Left ventricle myocardium superior (tissue), 1 donor: ENCODE measurements at places on chromosomes 1 and 21.

DNA sequence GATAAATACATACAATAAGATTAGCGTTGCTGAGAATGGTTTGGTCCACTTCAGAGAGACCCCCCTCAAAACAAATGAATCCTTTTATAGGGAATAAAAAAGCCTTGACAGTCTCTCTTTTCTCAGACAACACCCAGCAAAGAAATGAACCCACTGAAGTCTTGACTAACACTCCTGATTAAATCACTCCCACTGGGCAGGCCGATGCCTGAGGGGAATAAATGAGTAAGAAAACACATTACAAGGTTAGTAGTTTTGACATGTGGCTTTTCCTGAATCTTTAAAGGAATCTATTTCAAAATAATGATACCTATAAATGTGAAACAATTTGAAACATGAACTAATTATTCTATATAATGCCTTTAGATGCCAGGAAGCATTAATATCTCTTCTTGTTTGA lies 146.9 kb upstream of the POGK start:
- DNase-seq = no peak

DNA sequence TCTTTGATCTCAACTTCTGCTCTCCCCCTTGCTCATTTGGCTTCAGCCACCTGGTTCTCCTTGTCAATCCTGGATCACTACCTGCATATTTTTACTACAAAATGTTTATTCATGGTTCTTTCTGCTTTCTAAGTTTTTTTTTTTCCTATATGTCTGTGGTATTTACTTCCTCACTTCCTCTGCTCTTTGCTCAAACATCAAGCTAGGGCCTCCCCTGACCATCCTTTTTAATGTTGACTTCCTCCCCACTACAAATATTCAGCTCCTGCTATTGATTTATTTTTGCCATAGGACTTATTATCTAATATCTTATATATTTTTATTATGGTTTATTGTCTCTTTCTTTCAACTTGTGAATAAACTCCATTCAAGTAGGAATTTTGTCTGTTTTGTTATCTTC lies 14.1 kb upstream of the SLC19A2 start:
- no peak for DNase-seq

DNA sequence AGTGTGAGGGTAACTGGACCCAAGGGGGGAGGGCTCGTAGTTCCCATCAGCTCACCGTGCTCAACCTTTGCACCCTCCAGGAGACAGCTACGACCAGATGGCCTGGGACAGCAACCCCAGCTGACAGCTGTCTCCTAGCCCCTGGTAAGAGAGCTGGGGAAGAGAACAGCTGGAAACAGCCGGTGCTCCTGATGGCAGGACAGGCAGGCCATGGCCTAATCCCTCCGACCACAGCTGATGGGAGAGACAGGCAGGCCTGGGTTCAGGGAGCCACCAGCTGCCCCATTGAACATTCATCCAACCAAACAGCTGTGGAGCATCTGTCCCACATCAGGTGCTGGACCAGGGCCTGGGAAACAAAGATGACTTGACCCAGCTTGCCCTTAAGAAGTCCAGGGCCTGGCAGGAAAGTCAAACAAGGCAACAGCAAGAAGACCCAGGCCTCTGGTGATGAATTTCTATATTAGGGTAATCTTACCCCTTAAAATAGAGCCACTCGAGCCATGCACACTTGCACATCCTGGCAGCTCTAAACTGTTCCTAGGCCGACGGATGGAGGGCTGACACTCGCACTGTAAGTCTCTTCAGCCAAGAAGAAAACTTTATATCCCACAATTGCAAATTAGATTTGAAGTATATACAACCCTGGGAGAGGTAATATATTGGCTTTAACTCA lies 12.2 kb downstream of the OLFML2B start:
- peak; percentile 53 for DNase-seq

DNA sequence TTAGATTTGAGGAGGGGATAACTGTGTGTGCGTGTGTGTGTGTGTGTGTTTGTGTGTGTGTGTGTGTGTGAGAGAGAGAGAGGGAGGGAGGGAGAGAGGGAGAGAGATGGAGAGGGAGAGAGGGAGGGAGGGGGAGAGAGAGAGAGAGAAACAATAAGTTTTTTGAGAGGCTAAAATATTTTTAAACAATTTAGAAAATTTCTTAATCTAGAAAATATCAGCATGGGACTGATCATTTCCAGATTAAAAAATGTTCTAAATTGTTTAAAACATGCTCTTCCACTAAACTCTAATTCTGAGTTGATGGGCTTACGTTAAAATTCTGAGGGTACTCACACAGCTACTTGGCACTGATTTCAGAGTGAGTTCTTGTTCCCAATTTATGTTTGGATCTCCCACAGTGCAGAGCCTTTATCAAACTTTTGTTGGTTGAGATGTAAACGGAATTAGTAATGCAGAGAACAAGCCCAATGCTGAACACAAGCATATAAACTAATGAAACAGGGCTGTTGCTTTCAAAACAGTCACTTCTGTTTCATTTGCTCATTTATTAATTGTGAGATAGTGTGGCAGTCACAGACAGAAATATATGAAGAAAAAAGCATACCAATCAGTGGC lies 73.4 kb upstream of the RGS2 start:
- no peak for DNase-seq

DNA sequence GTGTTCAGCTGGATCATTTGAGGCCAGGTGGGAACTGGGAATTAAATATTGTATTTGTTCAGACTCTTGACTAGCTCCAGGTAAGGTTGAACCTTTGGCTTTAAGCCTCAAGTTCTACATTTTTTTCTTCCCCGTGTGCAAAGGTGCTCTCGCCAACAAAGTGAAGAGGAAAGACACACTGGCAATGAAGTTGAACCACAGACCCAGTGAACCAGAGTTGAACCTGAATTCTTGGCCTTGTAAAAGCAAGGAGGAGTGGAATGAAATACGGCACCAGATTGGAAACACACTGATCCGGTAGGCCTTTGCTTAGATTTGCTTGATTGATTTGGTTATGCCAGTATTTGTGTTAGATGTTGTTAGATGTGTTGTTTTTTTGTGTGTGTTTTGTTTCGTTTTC lies 25.5 kb upstream of the RCC1 start:
- no peak for DNase-seq

DNA sequence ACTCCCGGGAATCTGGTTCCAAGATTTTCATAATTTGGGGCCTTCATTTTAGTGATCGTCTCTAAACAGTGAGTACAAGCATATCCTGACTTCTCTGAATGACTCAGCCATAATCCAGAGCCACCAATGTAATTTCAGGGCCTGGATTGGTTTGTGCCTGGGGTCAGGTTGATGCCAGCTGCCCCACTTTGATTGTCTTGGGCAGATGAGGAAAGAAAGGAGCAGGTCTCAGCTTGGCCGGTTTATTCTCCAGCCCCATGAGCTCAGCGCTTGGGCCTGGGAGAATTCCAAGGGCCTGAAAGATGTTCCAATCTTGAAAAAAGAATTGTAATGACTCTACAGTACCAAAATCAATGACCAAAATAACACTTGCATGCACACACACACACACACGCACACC lies 71.2 kb upstream of the ECE1 start:
- DNase-seq = no peak

DNA sequence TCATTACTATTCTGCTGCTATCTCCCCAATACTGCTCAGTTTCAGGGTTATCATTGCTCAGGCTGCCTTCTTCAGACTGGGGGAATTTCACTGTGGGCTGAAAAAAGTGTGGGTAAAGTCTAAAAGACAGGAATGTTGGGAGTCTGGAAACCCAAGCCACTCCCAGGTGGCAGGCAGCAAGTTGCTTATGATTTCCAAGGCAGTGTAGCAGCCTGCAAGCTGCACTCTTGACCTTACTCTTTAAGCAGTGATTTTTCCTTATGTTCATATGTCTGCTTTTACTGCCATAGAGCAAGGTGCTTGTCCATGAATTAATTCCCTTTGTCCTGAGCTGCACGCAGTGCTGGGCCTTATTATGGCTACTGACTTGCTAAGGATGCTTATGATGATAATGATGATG lies 53.1 kb downstream of the PHC2 start:
- no peak for DNase-seq

DNA sequence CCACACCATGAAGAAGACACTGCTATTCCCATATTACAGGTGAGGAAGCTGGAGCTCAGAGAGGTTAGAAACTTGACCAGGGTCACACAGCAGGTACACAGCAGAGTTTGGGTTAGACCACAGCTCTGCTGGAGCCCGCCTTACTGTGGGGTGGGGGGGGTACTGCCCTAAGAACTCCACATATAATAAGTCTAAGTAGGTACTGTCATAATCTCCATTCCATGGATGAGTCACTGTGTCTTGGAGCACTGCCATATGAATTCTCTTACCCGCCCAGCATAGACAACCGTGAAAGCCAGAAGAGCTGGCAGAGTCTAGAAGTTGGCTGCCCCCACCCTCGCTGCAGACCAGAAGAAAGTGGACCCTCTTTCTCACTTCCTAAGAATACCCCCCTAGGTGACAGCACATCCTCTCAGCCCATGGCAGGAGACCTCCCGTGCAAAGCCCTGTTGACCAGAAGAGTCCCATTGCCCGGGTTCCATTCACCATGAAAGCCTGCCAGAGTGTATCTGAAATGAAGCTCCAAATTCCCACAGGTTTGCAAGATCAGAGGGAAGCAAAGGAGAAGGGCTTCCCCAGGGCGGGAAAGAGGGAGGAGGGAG lies 5.2 kb upstream of the PLA2G2D start:
- DNase-seq = no peak

GRCh38 chr21:23384679-23385078 lies 2222.6 kb downstream of the MRPL39 start:
- no peak for DNase-seq

DNA sequence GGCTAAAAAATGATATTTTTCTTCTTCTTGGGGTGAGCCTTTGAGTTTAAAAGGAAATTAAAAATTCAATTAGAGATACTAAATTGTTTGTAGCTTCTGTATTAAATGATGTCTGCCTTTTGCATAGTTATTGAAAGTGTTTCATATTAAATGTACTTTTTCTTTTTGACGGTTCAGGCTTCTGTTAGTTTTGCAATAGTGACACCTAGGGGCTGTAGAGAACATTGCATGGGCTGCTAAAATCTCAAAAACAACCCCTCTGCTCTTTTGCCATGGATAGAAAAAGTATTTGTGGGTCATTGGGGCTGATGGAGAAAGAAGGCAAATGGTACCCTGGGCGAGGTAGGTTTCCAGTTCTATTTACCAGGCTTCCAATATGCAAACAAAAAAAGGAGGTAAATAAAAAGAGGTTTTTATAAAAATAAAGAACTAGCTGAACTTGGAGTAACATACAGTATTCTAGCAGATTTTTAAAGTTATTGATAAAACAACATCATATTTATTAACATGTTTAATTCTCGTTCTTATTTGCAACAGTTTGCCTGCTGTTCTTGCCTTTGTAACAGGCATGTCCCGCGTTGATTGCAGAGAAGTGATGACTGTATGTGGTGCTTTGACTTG lies 115.4 kb upstream of the HOOK1 start:
- no peak for DNase-seq

- peak; percentile 39 for DNase-seq
These were observed 3.8 kb upstream of the RYR2 start for GRCh38 chr1:237038211-237038610.

DNA sequence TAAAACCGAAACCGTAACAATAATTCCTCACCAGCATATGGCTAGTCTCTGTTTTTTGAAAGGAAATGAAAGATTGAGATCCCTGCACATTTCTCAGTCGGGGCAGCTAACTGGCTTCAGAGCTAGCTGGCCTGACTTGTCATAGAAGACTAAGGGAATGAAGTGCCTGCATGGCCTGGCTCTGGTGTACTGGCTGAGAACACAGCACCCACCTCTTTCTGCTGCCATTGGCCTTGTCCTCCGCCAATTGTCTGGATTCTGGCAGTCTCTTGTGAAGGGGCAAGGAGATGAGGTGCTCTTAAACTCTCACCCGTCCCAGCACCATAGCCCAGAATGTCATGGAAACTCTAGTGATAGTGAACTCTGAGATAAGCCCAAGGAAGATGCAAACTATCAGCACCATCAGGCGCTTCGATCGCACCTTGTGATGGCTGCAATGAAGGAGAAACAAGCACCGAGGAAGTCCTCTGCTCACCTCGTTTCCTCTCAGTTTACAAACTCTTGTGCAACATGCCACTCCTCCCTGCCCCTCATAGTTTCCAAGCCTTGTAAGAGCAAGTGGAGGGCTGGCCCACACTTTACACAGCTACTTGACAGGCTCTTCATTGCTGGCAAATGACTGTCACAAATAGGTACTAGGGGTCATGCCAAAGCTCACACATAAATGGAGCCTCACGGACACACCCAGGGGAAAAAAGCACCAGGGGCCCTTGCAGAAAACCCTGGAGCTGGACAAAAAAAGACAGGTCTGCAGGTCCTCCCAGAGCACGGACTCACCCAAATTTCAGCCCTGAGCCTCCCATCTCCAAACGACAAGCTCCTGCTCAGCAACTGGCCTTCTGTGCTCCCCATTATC lies 16.4 kb downstream of the INPP5B start:
- DNase-seq = peak; percentile 36

DNA sequence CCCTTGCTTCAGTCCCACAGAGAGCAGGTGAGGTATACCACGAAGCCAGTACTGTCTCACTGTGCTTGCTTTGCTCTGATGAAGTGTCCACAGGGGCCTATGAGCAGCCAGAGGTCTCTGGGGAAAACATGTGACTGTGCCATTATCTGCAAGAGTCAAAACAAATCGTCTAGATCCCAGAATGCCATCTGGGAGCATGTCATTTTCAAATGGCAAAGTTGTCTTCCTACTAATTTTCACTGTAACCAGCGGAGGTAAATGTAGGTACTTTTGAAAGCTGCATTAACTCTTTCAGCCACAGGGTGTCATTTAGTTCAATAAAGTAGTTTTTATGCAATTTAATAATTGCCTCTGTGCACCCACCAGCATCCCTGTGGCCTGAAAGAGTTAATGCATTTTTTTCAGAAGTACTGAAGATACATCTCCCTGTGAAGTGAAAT lies 173.6 kb upstream of the SGIP1 start:
- no peak for DNase-seq

DNA sequence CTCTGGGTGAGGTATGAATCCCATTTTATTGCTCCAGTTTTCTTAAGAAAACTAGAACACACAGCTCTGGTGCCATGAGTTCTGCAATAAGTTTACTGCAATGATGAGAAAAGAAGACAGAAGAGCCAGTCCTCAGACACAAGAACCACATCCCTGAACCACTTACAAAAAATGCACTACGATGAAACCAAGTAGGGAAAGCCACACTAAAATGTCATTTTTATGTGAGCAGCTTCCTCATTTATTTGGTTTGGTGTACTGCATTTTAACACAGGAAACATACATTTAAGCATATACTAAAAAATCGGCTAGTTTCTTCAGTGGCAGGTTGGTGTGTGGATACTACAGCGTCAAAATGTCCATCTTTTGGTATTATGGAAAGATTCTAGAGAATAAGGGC lies 95.9 kb downstream of the PTPN14 start:
- DNase-seq = no peak
